ENCODE measurements at places on chromosomes 1 and 21.

DNA sequence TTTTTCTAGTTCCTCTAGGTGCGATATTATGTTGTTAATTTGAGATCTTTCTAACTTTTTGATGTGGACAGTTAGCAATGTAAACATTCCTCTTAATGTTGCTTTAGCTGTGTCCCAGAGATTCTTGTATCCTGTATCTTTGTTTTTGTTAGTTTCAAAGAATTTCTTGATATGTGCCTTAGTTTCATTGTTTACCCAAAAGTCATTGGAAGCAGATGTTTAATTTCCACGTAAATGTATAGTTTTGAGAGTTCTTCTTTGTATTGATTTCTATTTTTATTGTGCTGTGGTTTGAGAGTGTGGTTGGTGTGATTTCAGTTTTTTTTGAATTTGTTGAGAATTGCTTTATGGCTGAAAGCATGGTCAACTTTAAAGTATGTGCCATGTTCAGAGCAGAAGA lies 319.4 kb downstream of the PTBP2 start:
- no peak for DNase-seq

- DNase-seq, result peak; percentile 15
These were observed 4.9 kb downstream of the AHDC1 start for GRCh38 chr1:27598902-27599528.

DNA sequence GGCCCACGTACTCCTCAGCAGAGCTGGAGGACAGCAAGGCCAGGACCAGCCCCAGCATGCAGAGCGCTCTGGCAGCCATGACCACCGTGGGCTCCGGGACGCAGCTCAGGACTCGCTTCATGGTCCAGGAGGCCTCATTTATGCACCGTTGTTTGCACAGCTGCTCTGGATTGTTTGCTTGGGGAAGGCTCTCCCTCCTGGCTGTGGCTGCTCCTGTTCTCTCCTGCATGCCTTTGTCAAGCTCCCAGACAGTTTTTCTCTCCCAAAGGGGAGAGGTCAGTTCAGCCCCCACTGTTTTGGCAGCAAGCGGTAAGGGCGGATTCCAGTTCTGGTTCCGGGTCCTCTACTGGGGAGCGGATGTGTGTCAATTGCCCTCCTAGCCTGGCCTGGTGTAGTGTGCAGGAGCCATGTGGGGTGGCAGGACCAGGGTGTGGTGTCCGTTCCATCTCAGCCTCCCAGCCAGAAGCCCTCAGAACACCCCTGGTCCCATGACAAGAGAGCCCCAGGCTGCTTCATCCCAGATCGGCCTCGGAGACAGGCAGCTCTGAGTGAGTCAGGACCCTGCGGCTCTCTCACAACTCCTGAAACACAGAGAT lies at the start of gene TFF3:
TSS of gene TFF3 (minus strand) at position 114 of the 596 bp plus-strand sequence. CDS start at position 79, 35 bp downstream.
- DNase-seq, result peak; percentile 93

GRCh38 chr1:165381745-165382505 lies 25.4 kb upstream of the LMX1A start:
- DNase-seq, result no peak

GRCh38 chr1:198087831-198088230 lies 69.0 kb upstream of the NEK7 start:
- no peak for DNase-seq

- no peak for DNase-seq
These were observed 20.3 kb upstream of the SLC26A9 start for GRCh38 chr1:205963352-205964155.

- no peak for DNase-seq
These were observed 8.8 kb downstream of the TFF2 start for GRCh38 chr21:42341776-42342542.

DNA sequence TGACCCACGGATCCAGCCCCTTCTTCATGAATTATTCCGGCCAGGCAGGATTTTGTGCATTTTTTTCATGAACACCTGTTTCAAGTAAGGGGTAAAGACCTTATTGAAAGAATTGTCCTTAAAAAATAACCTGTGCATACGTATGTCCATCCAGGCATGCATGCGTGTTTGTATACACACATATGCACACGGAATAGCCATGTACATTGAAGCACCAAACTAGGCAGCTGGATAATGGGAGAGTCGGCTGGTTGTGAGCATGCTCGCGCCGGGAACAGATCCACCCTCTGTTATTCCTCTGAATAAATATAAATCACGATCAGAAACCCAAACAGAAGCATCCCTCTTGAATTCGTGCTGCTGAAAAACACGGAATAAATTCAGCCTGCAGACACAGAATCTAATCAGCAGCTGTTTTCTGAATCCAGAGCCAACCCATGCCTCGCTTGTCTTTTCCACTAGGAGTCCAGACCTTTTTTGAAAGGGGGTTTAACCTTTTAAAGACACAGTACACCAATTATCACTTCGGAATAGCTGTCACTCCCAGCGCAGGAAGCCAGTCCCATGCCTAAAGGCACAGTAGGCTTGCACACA lies at the start of gene HIVEP3:
TSS of gene HIVEP3 (minus strand) at position 473 of the 594 bp plus-strand sequence.
- DNase-seq, result peak; percentile 49

DNA sequence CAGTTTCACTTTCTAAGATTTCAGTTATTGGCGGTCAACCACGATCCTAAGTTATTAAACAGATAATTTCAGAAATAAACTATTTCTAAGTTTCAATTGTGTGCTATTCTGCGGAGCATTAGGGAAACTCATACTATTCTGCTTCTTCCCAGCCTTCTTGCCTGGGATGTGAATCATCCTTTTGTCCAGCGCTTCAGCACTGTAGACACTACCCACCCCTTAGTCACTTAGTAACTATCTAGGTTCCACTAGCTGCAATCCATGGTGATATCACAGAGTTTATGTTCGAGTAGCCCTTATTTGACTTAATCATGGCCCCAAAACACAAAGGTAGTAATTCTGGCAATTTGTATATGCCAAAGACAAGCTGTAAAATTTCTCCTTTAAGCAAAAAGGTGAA lies 279.9 kb upstream of the ADAMTS5 start:
- DNase-seq, result no peak

DNA sequence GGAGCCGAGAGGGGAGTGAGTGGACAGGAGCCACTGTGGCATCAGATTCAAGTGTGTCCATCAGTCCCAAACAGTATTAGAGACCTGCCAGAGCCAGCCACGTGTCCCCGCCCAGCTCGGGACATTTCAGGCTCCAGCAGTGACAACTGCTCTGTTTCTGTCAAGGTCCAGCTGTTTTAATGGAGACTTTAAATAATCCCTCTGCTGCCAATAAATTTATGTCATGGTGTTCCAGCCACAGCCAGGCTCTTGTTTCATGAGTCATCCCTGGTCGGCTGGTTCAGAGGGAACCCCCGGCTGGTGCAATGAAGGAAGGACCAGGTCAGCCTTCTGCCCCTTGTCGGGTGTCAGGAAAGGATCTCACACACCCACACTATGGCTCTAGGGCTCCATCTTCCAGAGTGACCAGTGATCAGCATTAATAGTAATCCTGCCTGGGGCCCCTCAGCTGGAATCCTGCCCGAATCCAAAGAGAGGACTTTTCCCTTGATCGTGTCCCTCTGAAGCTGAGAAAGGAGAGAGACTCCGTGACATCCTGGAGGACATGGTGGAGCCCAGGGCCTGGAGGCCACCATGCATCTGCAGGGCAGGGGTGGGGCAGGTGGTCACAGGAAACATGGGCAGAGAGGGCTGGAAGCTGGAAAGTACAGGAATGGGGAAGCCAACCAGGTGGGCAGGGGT lies 197.3 kb downstream of the MATN1 start:
- peak; percentile 20 for DNase-seq

DNA sequence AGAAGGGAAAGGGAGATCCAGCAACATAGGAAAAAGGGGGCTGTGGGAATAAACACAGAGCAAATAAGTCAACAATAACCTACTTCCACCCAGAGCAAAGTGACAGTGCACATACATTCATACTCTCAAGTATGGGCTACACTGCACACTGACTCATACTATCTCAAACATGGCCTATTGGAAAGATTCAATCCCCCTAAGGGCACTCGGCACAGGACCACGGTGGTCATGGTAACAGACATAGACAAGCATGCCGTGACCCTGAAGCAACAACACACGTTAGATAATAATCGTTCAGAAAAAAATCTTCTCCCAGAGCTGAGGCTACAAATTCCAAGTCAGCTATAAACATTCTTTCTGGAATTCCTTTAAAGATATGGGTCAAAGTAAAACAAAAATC lies 16.8 kb upstream of the JAK1 start:
- DNase-seq, result peak; percentile 3

- DNase-seq, result no peak
These were observed 131.0 kb downstream of the XPR1 start for GRCh38 chr1:180762796-180763195.

- DNase-seq, result peak; percentile 92
These were observed 4.9 kb upstream of the CAPN2 start for GRCh38 chr1:223707256-223708000.

GRCh38 chr1:199747984-199748383 lies 279.5 kb upstream of the NR5A2 start:
- DNase-seq, result no peak

GRCh38 chr21:41482301-41482700 lies 25.7 kb downstream of the TMPRSS2 start:
- DNase-seq, result peak; percentile 60

GRCh38 chr1:203304391-203304918 lies 864 bp upstream of the BTG2 start:
- DNase-seq, result no peak

DNA sequence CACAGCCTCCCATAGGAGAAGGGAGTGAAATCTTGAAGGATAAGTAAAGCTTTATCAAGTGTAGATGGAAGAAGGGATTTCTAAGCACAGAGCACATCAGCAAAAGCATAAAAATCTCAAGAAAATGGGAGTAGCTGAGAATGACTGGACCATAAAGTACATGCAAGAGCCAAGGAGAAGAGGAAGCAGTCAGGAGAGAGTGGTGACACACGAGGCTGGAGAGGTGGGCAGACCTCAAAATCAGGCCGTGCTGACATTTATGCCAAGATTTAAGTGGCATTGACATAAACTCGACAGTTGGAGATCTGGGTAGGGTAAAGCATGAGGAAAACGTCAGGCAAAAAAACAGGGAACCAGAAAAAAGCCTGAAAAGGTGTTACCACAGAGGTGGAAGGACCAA lies 62.3 kb downstream of the GFI1 start:
- DNase-seq, result no peak

- no peak for DNase-seq
These were observed 722.2 kb downstream of the KCNT2 start for GRCh38 chr1:195886000-195886399.

DNA sequence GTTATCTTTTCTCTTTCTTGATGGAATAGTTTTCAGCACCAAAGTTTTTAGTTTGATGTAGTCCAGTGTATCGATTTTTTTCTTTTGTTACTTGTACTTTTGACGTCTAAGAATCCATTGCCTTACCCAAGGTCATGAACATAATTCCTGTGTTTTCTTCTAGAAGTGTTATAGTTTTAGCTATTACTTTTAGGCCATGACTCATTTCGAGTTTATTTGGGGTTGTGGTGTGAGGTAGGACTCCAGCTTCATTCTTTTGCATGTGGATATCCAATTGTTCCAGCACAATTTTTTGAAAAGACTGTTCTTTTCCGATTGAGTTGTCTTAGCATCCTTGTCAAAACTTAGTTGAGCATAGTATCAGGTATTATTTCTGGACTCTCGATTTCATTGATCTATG lies 79.4 kb upstream of the SELENON start:
- no peak for DNase-seq

DNA sequence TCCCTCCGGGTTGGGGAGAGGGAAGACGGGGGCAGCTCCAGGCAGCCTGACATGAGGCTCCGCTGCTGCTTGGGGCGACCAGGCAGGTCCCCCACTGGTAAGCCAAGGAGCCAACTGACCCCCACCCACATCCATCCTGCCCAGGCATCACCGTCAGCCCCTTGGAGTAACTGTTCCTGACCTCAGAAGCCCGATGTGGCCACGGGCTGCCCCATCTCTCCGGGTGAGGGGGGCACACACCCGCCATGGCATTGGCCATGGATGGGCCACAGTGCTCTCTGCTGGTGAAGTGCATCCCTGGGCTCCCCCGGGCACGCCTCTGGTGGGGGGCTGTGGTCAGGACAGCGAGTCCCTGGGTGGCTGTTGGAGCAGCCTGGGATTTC lies 100.0 kb downstream of the CRYAA start:
- no peak for DNase-seq

GRCh38 chr1:226862890-226863289 lies 7.5 kb upstream of the PSEN2 start:
- no peak for DNase-seq

GRCh38 chr1:59124166-59124565 lies 172.7 kb upstream of the FGGY start:
- DNase-seq, result no peak

DNA sequence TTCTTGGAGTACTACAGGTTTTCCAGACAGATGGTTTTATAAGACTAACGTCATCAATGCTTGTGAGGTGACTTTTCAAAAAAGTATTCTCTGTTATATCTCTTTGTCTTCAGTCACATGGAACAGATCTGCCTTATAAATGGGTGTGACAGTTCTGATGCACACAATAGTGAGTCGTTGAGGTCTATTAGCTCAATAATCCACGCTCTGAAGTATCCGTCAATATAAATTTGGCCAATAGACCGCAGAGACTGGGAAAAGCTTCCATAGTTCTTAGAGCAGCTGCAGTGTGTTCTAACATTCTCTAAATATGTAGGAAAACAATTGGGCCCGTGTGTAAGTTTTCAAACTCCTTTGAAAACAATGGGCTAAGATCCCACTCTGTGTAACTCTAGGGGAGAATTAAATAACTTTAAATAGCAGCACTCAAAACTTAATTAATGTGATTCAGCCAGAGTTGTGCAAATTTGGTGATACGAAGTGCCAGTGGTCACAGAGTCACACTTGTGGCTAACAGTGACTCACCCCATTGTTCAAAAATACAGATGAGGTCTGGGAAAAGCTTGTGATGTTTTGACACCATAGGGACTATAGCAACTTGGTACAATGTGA lies 316.0 kb downstream of the LMO4 start:
- DNase-seq, result peak; percentile 76

- peak; percentile 89 for DNase-seq
These were observed at the start of gene LRRC8D for GRCh38 chr1:89820422-89821321. Gene LRRC8D, plus strand, starts transcription at chr1:89821032. Its CDS starts 112,037 bp downstream, at chr1:89933069.

DNA sequence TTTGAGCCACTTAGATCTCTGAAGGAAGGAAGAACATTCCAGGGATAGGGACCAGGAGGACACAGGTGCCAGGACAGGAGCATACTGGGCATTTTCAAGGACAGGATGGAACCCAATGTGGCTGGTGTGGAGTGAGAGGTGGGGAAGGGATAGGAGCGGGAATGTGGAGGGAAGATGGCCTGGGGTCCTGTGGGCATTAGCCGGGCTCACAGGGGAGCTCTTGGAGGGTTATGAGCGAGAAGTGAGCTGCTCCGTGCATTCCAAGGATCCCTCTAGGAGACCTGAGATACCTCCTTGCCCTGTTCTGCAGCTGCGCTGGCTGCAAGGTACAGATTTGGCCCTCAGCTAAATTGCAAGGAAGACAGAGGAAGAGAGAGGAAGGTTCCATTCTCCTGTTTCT lies 87.5 kb downstream of the IER5 start:
- DNase-seq, result no peak

GRCh38 chr1:169594391-169594790 lies 8.1 kb upstream of the F5 start:
- no peak for DNase-seq

Measured in DMS79 (cell line).